ENCODE measurements at places on chromosomes 16 and 17. TPM values are rescaled to one million over a fixed set of nuclear protein-coding genes. Genes with fewer than 3 reads are reported as not detected.

Gene NHLRC4
- 5.9 TPM for polyA plus RNA-seq

Gene SLC25A39
- polyA plus RNA-seq, result 15.9 TPM

Gene CACNA1G
- 1.0 TPM for polyA plus RNA-seq

GRCh38 chr17:3008336-3009288 is 54.8 kb downstream of the OR1D5 start:
- no peak for DNase-seq

DNA sequence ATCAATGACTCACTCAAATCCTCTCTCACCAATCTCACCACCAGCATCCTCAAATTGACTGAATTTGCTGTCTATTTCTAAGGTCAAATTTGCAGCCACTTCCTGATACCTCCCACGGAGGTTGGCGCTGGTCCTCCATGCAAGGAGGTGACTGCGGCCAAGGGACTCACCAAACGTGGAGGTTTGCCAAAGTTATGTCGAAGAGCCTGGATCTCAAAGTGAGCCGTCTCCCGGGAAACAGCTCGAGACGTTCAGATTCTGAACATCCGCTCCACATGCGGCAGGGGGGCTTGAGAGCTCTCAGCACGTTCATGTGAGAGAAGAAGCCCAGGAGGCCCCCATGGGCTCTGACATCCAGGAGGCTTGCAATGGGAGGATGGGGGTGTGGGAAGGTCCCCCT is 22.6 kb downstream of the LGALS3BP start:
- DNase-seq, result no peak

GRCh38 chr17:3003296-3004149 is 59.9 kb downstream of the OR1D5 start:
- peak; percentile 41 for DNase-seq

GRCh38 chr17:49932901-49933300 is 36.1 kb upstream of the DLX4 start:
- DNase-seq, result no peak

GRCh38 chr16:88309908-88310265 is 72.9 kb upstream of the ZNF469 start:
- no peak for DNase-seq

Gene KRT12
- not detected for polyA plus RNA-seq

GRCh38 chr17:80561541-80562114 is 17.0 kb downstream of the RPTOR start:
- no peak for DNase-seq

GRCh38 chr17:44967026-44967906 is 837 bp downstream of the C1QL1 start:
- DNase-seq, result peak; percentile 41

DNA sequence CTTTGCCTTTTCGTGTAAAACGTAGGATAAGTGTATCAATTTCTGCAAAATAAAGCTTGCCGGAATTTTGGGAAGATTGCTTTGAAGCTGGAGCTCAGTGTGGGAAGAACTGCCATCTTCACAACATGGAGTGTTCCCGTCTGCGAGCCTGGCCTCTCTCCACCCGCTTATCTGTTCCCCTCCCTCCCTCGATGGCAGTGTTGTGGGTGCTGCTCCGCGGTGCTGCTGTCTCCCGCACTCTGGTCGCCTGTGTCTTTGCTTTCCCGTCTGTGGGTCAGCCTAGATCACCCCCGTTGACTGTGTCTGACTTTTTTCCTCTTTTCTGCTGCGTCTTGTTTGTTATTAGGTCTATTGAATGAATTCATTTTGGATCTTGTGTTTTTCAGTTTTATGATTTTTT is 17.0 kb downstream of the ACSF3 start:
- DNase-seq, result no peak

DNA sequence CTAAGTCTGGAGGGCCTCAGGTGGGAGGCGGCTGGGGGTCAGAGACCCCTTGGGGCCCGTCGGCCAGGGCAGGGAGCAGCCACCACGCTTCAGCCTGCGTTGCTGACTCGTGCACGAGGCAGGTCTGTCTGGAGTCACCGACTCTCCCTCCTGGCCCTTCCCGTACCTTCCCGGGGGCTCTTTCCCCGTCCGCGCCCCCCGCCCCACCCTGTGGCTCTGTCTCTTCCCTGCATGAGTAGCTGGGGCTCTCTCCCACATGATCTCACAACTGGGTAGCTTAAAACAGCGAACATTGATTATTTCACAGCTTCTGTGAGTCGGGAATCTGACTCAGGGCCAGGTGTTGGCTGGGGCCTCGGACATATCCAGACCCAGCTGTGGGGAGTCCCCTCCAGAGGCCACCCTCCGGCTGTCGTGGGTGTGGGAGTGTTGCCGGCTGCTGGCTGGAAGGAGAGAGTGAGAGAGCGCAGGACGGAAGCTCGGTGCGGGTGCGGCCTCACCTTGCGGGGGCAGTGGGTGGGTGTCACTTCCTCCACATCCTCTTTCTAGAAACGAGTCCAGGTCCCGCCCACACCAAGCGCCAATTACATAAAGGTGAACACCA is 17.3 kb downstream of the BAHCC1 start:
- DNase-seq, result no peak

GRCh38 chr17:81193051-81193410 is 27.0 kb upstream of the AATK start:
- no peak for DNase-seq

- DNase-seq, result no peak
These were observed 117.5 kb upstream of the CRHR1 start for GRCh38 chr17:45666641-45667040.

Gene AANAT
- polyA plus RNA-seq, result not detected

Data from ovary (tissue), 10 donors.